ENCODE measurements at places on chromosomes 5 and 9.

GRCh38 chr9:32136700-32137339 is 247.6 kb upstream of the ACO1 start:
- DNase-seq, result no peak

DNA sequence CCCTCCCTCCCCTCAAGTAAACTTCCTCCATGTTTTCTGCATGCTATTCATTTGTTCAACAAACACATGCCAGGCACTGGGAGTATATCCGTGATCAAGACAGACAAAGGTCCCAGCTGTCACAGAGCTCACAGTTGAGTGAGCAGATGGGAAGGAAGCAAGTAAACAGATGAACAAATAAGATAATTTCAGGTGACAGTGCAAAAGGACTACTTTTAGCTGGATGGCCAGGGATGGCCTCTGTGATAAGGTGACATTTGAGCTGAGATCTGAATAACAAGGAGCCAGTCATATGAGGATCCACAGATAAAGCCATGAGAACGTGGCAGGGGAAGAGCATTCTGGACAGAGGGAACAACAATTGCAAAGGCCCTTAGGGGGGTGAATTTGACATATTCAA is 121.7 kb upstream of the RAD23B start:
- no peak for DNase-seq

DNA sequence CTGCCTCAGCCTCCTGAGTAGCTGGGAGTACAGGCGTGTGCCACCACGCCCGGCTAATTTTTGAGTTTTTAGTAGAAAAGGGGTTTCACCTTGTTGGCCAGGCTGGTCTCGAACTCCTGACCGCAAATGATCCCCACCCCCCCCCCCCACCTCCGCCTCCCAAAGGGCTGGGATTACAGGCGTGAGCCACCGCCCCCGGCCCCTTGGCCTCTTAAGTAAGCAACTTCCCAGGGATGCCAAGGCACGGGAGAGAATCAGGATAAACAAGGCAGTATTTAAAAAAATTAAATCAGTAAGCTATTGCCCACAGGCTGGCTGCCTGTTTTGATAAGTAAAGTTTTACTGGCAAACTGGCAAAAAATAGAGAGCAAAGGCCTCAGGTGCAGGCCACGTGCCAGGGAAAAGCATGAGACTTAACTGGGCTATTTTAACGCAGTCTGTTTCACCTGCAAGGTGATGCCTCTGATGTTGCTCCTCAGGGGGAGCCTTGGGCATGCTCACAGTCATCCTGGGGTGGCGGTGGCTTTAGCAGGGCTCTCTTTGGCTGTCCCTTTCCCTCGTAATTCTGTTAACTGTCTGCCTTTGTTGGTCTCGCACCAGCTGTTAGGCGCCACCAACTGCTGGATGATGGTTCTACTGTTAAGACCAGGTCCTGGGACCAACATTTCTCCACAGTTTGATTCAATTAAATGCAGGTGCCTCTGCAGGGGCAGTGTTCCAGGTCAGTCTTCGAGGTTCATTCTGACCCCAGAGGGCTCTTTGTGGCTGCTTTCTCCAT is 19.4 kb upstream of the RNF130 start:
- DNase-seq, result no peak

GRCh38 chr5:96329289-96329688 is 103.8 kb downstream of the PCSK1 start:
- DNase-seq, result no peak

- no peak for DNase-seq
Observed at GRCh38 chr5:56814361-56814962, 887 bp upstream of the MAP3K1 start.

DNA sequence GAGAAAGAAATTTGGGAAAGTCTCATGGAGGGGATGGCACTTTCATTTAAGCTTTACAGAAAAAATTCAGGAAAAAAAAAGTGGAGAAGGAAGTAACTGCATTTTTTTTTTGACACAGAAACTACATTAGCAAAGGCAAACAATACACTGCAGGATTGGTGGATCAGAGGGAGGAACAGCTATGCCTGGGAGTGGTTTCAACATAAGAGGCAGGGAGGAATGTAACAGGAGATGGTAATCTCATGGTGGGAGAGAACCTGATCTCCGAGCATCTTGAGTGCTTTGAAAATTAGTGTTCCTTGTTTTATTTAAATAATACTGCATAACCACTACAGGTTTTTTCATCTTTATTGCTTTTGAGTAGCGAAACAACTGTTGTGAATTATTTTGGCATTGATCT is 249.4 kb downstream of the FAM170A start:
- no peak for DNase-seq

DNA sequence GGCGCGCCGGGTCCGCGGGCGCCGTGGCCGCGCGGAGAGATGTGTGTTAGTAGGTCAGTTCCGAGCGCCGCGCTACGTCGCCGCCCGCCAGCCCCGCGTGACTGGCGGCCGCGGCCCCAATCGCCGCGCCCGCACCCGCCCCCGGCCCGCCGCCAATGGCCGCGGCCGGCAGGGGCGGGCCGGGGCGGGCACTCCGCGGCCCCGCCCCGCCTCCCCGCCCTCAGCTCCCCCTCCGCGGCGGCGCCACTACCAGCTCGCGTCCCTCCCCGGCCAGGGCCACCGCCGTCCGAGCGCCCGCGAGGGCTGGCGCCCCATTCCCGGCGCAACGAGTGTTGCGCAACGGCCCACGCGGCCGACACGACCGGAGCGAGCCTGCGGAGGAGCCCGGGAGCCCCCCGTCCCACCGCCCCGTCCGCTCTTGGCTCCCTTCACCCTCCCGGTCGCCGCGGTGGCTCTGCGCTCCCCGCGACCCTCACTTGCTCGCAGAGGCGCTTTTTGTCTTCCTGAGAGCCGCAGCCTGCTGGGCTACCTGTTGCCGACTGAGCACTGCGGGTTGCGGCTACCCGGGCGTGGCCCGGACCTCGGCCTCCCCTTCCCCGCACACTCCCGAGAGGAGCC is at the start of gene NFIL3:
Gene NFIL3 (minus strand): TSS at position 48 of the 618 bp plus-strand sequence. CDS start 13,098 bp downstream, outside the sequence.
- peak; percentile 76 for DNase-seq

DNA sequence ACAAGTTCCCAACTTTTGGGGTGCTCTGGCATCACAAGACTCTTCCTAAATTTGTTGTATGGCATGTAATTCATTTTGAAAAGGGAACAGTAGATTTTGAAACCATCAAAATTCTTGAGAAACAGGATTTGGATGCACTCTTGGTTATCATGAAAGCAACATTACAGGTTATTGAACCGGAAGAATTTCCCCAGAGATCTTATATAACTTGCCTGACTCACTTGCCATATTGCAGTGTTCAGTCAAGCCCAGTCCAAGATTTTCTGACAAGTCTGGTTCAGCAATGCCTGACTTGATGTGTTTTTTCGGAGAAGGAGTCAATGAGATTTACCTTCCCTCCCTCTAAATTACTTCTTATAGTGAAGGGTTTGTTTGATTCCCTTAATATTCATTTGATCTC is 32.0 kb downstream of the SMIM15 start:
- DNase-seq, result no peak

DNA sequence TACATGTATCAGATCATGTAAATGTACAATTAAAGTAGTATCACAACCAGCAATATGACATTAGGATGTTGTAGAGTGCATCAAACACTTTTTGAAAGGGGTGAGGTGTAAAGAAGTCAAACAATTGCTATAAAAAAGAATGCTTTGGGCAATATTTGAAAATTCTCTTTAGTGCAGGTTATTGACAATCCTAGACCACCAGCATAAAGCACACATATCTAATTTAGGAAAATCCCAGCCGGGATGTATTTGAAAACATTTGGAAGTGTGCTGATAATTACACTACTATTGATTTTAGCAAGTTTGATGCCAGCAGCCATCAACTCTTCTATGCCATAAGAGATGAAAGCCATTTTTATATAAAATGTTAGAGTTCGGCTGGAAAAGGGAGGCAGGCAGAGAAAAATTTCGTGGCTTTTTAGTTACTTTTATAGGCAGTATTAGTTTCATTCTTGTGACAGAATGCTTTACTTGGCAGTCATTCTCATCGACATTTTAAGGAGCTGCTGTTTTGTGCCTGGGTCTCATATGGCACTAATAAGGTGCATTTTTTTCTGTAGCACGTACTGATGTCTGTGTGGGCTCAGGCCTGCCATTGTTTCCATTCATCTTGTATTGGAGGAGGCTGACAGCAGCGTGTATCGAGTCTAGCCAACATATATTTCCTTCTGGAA is 285.7 kb downstream of the AOPEP start:
- no peak for DNase-seq

- DNase-seq, result no peak
Observed at GRCh38 chr5:69504036-69504435, 11.4 kb downstream of the OCLN start.

DNA sequence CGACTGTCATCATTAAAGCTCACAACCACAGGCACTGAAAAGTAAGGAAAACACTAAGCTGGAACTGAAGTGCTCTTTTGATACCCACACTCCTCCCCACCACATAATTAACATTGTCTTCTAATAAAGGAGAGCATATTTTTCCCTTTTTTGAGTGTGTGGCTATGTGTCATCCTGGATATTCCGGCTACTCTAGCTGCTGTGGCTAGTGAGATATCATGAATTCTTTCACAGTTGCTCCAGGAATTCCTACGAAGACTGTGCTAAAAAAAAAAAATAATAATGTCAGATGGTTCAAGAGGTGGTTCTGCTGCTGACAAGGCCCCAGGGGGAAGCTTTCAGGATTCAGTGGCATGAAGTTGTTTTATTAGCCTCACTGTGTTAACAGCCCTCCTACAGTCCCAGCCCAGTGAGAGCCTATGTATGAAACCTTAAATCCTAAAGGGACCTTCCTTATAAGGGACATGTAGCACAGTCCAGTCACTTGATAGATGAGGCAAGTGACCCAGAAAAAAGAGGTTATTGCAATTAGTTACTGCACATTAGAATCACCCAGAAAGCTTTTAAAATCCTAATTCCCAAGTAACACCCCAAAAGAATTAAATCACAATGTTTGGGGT is 46.6 kb downstream of the TMEM252 start:
- no peak for DNase-seq

- DNase-seq, result no peak
Observed at GRCh38 chr5:169006842-169007790, 293.8 kb downstream of the SLIT3 start.

- DNase-seq, result no peak
Observed at GRCh38 chr9:27634879-27635278, 61.6 kb upstream of the C9orf72 start.

GRCh38 chr9:99134893-99135341 is 30.0 kb downstream of the TGFBR1 start:
- DNase-seq, result no peak

DNA sequence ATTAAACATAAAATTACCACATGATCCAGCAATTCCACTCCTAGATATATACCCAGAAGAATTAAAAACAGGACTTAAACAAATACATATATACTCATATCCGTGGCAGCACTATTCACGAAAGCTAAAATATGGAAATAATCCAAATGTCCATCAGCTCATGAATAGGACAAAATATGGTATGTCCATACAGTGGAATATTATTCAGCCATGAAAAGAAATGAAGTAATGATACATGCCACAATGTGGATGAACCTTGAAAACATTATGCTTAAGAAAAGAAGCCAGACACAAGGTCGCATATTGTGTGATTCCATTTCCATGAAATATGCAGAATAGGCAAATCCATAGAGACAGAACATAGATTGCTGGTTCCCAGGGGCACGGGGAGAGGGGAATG is 24.8 kb upstream of the AFAP1L1 start:
- no peak for DNase-seq

DNA sequence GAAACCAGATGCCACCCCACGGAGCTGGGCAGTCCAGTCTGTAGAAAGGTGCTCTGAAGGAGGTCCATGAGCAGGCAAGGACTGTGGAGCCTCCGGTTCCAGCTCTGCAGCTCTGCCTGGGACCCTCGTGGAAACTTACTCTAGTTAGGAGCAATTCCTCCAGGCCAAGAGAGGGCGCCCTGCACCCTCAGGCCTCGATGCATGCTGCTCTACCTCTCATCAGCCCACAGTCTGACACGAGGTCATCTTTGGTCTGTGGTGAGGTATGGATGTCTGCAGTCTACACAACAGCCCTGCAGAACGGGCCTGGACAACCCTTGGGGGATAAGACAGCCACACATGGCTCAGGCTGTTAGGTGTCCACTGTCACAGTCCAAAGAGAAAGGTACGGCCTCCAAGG is 50.6 kb upstream of the UBTD2 start:
- no peak for DNase-seq

All from COLO829 (cell line).